ENCODE measurements at places on chromosomes 12 and 14. TPM values are rescaled to one million over a fixed set of nuclear protein-coding genes. Genes with fewer than 3 reads are reported as not detected.

PDE3A gene
- 66.8 TPM for total RNA-seq

GPHN gene
- 27.8 TPM for total RNA-seq

GPR132 gene
- total RNA-seq: 2.1 TPM

FAM186B gene
- total RNA-seq: 0.29 TPM

LRRK2 gene
- total RNA-seq: 7.7 TPM

GPD1 gene
- 150 TPM for total RNA-seq

CMKLR1 gene
- 11.3 TPM for total RNA-seq

TMEM179 gene
- total RNA-seq: 1.0 TPM

PIWIL1 gene
- not detected for total RNA-seq

GLTP gene
- 28.5 TPM for total RNA-seq

PLEKHG7 gene
- total RNA-seq: not detected

DNAH10 gene
- 0.03 TPM for total RNA-seq

GYS2 gene
- total RNA-seq: 0.62 TPM

GRCh38 chr14:59570122-59570521 lies 6.5 kb downstream of the CCDC175 start:
- no peak for DNase-seq

DNA sequence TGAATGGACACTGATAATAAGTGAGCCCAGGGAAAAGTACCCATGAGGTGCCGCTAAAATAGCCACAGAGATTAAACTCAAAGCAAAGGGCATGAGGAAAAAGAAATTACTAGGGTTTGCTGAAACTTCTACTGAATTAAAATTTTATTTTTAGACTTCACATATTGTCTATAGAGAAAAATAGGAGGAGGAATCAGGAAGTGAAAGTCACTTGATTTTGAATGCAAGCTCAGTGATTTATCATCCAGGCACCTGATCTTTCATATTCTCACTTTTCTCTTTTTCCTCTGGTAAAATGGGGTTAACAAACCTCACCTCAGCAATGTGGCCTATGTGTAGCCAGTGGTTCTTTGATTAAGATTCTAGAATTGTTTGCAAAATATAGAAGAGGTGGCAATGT lies 479.8 kb downstream of the BCL11B start:
- no peak for DNase-seq

- DNase-seq: no peak
These were observed 4.4 kb upstream of the TINF2 start for GRCh38 chr14:24246765-24247212.

- DNase-seq: no peak
These were observed 210.3 kb downstream of the TMTC2 start for GRCh38 chr12:82896979-82897378.

- no peak for DNase-seq
These were observed 72.9 kb downstream of the BMP4 start for GRCh38 chr14:53883739-53884138.

DNA sequence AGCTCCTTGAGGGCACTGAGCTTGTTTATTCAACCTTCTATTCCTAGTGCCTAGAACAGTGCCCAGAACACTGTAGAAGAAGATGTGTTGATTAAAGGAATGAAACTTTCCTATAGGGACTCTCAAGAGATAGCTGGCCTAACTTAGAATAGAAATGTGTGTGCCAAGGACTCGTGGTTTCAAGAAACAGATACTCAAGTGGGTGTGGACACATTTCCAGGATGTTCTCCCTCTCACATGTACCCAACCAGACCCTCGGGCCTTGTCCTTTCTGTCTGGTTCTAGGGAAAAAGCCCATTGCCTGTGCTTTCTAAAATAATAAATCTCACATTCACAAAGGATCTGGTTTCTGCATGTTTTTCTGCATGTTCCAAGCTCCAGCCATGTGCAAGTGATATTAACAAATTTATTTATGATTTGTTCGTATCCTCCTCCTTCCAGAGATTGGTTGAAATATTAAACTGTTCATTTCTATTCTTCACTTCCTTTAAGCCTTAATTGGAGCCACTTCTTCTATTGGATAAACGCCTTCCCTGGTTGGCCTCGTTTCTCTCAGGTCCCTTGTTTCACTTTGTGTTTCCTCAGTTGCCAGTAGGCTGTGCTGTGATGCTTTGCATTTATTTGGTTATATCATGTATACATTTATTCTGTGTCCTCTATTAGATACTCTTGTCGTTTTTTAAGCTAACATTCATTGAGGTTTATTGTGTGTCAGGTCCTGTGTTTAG lies 89.8 kb downstream of the CRADD start:
- DNase-seq: no peak

DNA sequence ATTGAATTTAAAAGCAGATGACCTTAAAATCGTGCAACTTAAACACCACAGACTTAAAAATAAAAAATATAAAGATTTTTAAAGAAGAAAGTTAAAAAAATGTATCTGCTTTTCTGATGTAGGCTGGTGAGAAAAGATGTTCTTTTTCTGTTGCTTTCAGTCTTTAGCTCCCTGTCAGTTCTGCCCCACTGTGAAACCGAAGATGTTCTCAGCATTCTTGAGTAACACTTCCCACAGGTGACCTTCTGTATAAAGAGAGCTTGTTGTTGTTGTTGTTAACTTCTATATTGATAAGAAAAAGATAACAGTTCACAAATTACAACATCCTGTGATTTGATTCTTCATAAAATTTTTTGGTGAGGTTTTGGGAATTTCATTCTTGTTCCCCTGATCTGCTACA lies 377.9 kb upstream of the RGS6 start:
- DNase-seq: no peak

- no peak for DNase-seq
These were observed 796 bp upstream of the POP5 start for GRCh38 chr12:120581998-120582397.

- no peak for DNase-seq
These were observed 767 bp upstream of the KCNMB4 start for GRCh38 chr12:70365398-70365647.

- no peak for DNase-seq
These were observed 202.0 kb downstream of the TMEM132C start for GRCh38 chr12:128468926-128469325.

DNA sequence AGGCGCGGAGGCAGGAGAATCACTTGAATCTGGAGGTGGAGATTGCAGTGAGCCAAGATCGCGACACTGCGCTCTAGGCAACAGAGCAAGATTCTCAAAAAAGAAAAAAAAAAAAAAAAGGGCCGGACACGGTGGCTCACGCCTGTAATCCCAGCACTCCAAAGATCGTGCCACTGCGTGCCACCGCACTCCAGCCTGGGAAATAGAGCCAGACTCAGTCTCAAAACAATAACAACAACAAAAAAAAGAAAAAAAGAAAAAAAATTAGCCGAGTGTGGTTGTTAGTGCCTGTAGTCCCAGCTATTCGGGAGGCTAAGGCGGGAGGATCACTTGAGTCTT lies 470 bp upstream of the RPL6 start:
- DNase-seq: no peak

DNA sequence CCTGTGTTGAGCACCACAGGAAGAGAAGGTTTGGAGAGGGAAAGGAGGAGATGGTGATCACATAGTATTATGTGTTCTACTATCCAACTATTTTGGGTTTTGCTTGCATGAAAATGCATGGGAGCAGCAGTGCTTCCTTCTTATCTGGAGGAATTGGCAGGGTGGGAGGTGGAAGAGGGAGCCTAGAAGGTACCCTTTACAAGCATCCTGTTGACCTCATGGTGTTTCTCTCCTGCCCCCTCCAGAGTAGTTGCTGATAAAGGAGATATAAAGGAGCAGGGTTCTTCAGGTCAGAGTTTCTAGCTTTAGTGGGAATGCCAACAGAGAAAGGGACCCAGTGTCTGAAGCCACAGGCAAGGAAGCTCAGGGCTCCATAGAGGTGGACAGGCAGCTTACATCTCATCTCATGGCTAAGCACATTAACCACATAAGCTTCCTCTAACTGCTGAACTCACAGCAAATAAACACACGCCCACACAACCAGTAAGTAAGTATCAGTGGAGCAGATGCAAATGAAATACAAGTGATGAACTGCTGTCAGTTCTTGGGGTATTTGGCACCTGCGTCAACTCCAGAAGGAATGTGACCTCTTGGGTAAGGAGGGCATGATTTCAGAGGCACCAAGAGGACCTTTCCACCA lies 174.2 kb upstream of the SLC38A2 start:
- no peak for DNase-seq

DNA sequence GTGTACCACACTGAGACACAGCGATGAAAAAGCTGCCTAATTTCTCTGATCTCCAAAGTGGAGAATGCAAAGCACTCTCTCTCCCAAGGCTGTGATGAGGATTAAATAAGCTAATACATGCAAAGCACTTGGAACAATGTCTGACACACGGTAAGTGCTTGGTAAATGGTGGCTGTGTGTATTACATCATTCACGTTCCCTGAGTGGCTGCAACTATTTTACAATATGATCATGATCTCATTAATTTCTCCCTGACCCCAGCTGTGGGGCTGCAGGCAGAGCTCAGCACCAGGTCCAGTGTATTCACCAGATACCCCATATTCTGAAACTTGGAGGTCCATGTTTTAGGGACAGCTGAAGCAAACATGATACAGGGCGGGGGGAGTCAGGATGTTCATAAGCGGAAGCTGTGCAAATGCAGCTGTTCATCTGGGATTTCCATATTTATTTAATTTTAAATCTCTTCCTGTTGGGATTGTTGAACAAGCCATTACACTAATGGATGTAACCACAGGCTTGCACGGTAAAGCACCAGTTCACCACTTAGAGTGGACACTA lies 106.4 kb downstream of the CCDC60 start:
- DNase-seq: no peak

All from left cardiac atrium (tissue), 4 donors.